ENCODE measurements at places on chromosomes 13 and 19.

- no peak for DNase-seq
Measured at GRCh38 chr19:478976-479375, 17.3 kb upstream of the MADCAM1 start.

- no peak for DNase-seq
Measured at GRCh38 chr13:77859450-77859849, 59.2 kb downstream of the EDNRB start.

DNA sequence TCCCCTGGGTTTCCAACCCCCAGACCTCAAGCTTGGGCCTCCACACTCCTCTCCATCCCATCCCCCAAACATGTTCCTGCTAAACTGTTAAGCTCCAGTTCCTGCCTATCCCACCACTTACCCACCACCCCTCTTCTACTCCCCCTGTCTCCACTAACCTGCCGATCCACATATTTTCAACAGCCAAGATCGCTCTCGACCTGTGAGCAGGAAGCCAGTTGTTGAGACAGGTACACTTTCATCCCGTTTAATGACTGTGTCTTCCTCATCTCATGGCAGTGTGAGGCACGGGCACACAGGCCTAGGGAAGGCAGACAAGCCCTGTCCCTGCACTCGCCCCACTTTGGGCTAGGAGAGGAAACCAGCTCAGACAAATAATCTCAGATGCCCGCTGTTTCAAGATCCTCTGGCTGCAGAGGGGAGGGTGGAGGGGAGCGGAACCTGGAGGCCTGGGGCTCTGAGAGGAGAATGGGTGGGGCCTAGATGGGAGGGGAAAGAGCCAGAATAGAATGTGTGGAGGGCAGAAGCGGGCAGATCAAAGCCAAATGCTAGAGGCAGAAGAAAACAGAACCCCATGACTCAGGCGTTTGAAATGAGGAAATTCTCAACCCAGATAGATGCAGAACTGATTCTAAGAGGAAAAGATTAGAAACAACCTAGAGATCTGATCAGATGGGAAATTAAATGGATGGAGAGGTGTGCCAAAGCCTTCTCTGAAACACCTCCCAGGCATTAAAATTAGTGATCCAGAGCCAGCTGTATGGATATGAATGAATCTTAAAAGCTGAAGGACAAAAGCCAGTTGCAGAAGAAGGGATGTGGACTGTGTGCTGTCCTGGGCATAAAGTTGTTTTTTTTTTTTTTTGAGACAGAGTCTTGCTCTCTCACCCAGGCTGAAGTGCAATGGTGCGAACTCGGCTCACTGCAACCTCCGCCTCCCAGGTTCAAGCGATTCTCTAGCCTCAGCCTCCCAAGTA is 16.9 kb upstream of the CYP2S1 start:
- peak; percentile 45 for DNase-seq

DNA sequence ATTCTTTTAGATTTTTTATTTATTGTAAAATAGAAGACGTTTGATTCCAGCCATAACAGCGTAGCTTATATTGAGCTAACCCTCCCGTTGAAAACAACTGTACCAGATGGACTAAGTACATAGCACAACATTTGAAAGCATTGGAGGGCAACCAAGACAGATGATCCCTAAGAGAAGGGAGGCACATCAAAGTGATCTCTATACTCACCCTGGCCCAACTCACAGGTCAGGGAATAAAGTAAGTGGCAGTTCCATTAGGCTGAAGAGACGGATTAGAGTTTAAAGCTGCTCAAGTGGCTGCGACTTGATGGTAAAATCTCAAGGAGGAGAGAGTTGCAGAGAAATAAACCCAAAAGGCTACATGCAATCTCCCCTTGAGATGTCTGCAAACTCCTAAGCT is 65.1 kb upstream of the ITM2B start:
- DNase-seq: no peak

GRCh38 chr19:14361824-14362223 is 19.4 kb upstream of the ADGRE5 start:
- DNase-seq: peak; percentile 44

- no peak for DNase-seq
Measured at GRCh38 chr19:41745756-41746155, 9.6 kb upstream of the CEACAM6 start.

DNA sequence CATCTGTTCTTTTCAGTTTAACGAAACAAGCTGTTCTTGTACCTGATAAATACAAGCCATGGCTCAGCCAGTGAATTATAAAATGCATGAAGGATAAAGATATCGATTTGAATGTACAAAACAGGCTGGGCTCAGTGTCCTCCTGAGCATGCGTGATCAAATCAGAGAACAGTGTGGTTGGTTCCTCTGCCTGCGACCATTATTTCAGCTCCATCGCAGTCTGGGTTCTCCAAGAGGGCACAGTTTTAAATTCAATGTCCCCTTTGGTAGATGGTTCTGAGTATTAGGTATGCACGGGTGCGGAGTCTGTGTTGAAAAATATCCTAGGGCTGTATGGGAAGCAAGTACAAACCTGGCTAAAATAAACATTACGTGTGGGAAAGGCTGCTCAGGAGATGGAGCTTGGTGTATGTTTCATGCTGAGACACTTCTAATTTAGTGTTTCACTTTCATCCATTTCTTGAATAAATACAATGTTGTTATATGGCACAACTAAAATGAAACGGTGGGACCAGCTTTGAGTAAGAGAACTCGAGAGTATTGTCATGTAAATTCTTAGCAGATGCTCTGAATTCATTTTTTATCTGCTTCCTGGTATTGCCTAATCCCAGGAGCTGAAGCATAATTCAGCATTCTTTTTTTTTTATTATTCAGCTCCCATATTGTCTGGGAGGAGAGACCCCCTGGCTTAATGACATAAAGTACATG is 458.7 kb downstream of the MYO16 start:
- DNase-seq: no peak

- no peak for DNase-seq
Measured at GRCh38 chr19:33712268-33712667, 84.4 kb upstream of the KCTD15 start.

- no peak for DNase-seq
Measured at GRCh38 chr19:15427991-15428471, 9.2 kb upstream of the AKAP8L start.

DNA sequence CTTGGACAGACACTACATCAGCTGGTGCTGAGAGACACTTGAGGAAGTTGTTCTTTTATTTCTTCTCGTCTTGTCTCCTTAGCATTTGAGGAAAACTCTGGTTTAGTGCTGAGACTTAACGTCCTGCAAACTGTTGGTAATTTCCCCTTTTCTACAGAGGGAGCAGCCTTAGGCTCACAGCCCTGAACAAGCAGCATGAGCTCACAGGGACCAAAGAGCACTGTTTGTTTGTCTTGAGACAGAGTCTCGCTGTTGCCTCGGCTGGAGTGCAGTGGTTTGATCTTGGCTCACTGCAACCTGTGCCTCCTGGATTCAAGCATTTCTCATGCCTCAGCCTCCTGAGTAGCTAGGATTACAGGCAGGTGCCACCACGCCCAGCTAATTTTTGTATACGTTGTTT is 5.5 kb downstream of the ZNF805 start:
- DNase-seq: no peak

- DNase-seq: peak; percentile 15
Measured at GRCh38 chr19:18865973-18866799, 29.8 kb downstream of the CERS1 start.

DNA sequence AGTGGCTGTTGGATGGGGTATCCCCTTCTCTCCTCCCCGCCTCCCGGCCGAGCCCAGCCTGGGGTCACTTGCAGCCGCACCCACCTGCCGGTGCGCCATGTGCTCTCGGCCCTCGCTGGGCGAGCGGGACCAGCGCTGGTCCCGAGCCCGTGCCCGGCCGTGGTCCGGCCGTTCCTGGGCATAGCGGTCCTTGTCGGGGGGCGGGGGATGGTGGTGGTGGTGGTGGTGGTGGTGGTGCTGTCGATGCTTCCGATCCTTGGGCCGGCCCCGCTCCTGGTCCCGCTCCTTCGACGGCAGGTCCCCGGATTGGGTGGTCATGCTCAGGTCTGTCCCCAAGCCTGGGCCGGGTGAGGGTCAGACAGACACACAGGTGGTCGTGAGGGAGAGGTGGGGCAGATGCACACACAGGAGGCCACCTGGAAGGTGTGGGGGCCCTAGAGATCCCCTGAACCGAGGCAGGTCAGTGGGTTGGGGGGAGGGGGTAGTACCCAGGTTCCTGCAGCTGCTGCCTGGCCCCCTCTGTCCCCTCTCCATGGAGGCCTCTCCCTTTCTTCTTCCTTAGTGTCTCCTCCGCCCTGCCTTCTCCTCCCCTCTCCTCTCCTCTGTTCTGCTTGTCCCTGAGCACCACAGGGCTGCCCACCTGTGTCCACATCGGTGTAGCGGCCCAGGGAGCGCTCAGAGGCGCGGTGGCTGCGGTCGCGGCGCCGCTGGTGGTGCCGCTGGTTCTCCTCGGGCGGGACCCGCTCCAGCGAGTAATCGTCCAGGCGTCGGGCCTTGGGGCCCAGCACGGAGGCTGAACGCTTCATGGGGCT is 58.7 kb downstream of the IER2 start:
- DNase-seq: no peak

- no peak for DNase-seq
Measured at GRCh38 chr19:708154-709143, at the start of gene PALM. Gene PALM (plus strand): TSS chr19:708935. CDS start chr19:709147, 212 bp downstream.

DNA sequence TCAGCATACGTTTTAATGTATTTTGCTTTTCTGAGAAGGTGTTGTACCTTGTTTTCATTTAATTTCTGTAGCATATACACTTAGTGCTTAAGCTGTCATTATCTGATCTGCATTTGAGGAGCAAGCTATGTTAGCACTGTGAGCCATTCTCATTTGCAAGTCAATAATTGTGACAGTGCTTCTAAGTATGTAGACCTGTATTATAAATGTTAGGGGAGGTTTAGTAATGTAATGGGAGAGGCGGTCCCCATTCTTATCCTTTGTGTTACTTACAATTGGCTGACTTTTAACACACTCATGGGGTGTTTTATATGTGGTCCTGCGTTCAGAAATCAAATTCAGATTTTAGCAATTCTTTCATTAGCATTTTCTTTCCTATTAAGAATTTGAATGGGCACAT is 90.2 kb downstream of the GPC6 start:
- DNase-seq: no peak

- DNase-seq: no peak
Measured at GRCh38 chr19:46063201-46063600, 22.4 kb upstream of the IGFL4 start.

GRCh38 chr13:90238413-90238812 is 1109.1 kb upstream of the MIR17HG start:
- DNase-seq: no peak

Measured in Jurkat, Clone E6-1 (cell line).